ENCODE measurements at places on chromosomes 4 and X. TPM values are rescaled to one million over a fixed set of nuclear protein-coding genes. Genes with fewer than 3 reads are reported as not detected.

The TLR2 gene
- total RNA-seq, result 4.0 TPM

The CWH43 gene
- not detected for total RNA-seq

The FAM9B gene
- total RNA-seq, result not detected

The TTC29 gene
- total RNA-seq, result not detected

The MAGEA4 gene
- total RNA-seq, result not detected

The MTNR1A gene
- total RNA-seq, result not detected

The CHRDL1 gene
- 4.4 TPM for total RNA-seq

The OPHN1 gene
- 3.8 TPM for total RNA-seq

The CLCN4 gene
- 30.0 TPM for total RNA-seq

The MSMO1 gene
- total RNA-seq, result 6.9 TPM

The IL9R gene
- total RNA-seq, result not detected

The CLDN2 gene
- total RNA-seq, result not detected

The PRDM5 gene
- total RNA-seq, result 7.6 TPM

The ASMT gene
- not detected for total RNA-seq

The PPARGC1A gene
- total RNA-seq, result 97.2 TPM

The CT45A5 gene
- not detected for total RNA-seq

The CENPVL2 gene
- total RNA-seq, result not detected

The IL15 gene
- total RNA-seq, result 1.7 TPM

The GPR143 gene
- not detected for total RNA-seq

The TLR10 gene
- not detected for total RNA-seq

The CYTL1 gene
- total RNA-seq, result 0.42 TPM

The ACOX3 gene
- 25.8 TPM for total RNA-seq

The SPIN2B gene
- total RNA-seq, result 7.9 TPM

The RAB40AL gene
- not detected for total RNA-seq

The HTATSF1 gene
- total RNA-seq, result 58.7 TPM

The PAGE1 gene
- total RNA-seq, result not detected

The ZNF630 gene
- 3.0 TPM for total RNA-seq

The STAP1 gene
- total RNA-seq, result 0.22 TPM

The POLR2B gene
- total RNA-seq, result 68.3 TPM

The MAGEB17 gene
- not detected for total RNA-seq

The HMX1 gene
- total RNA-seq, result not detected

The SGMS2 gene
- total RNA-seq, result 23.1 TPM

The WDR17 gene
- 0.25 TPM for total RNA-seq

The NUDT10 gene
- total RNA-seq, result 0.20 TPM

The FANCB gene
- 0.94 TPM for total RNA-seq

The PPEF1 gene
- 0.25 TPM for total RNA-seq

The TKTL2 gene
- not detected for total RNA-seq

The COL25A1 gene
- total RNA-seq, result 0.37 TPM

The ARMCX1 gene
- total RNA-seq, result 26.5 TPM

The NPFFR2 gene
- total RNA-seq, result not detected

The PIR gene
- total RNA-seq, result 12.0 TPM

The UCP1 gene
- total RNA-seq, result not detected

The FAM114A1 gene
- total RNA-seq, result 14.8 TPM

The FGF2 gene
- total RNA-seq, result 5.2 TPM

The NAA11 gene
- total RNA-seq, result not detected

The AGTR2 gene
- total RNA-seq, result 0.22 TPM

The GSX2 gene
- total RNA-seq, result not detected

The CYSLTR1 gene
- 1.6 TPM for total RNA-seq

The ENPP6 gene
- not detected for total RNA-seq

The KDR gene
- 21.2 TPM for total RNA-seq

The MECP2 gene
- 35.9 TPM for total RNA-seq

The MAGEB2 gene
- total RNA-seq, result not detected

The CT45A10 gene
- not detected for total RNA-seq

The FAM133A gene
- total RNA-seq, result not detected

The GYG2 gene
- 1.4 TPM for total RNA-seq
